ENCODE measurements at places on chromosomes 16 and 17.
A peak's percentile ranks its signal among the peaks of the same experiment; 100 is the strongest.

DNA sequence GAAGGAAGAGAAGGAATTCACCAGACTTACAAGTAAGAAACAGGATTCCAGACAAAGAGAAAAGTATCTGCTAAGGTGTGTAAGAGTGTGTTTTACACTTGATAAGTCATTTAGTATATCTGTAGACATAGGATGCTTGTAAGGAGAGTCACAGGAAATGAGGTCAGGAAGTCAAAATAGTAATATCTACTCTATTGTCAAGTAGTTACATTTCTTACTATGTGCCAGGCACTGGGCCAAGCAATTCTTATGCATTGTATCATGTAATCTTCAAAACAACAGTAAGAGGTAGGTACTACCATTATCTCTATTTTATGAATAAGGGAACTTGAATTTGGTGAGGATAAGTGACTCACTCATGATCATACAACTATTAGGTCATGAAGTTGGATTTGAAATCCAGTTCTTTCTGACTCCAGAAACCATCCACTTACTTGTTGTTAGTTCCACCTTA lies 129.1 kb downstream of the SNX11 start:
- DNase-seq = no peak

GRCh38 chr17:75237100-75238014 lies 24.0 kb downstream of the GGA3 start:
- DNase-seq = no peak

DNA sequence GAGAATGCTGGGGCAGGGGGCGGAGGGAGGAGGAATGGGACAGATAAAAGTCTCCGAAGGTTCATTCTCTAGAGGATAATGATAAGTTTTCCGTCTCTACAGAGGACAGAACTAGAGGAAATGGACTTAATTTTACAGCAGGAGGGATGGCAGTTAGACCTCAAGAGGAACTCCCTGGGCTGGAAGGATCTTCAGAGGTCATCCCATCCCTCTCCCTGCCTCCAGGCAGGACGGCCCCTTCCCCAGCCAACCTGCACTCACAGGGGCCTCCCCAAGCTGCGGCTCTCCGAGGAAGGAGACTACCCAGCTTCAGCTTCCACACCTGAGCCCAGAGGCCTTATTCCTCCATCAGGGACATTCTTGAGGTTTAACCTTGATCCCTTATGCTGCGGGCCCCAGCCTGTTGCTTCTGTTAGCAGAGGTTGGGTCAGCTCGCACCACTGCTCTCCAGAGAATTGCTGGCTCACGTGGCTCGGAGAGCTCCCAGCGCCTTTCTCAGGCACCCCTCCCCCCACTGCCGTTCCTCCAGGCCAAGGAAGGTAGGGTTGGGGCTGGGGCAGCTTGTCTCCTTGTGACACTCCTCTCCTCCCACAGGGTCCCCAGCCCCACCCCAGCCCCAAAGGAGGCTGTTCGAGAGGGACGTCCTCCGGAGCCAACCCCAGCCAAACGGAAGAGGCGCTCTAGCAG lies 8.5 kb downstream of the ELOB start:
- DNase-seq = no peak

GRCh38 chr17:75181608-75182318 lies 996 bp downstream of the SUMO2 start:
- no peak for DNase-seq

GRCh38 chr17:2361010-2361760 lies 23.9 kb downstream of the SGSM2 start:
- no peak for DNase-seq

DNA sequence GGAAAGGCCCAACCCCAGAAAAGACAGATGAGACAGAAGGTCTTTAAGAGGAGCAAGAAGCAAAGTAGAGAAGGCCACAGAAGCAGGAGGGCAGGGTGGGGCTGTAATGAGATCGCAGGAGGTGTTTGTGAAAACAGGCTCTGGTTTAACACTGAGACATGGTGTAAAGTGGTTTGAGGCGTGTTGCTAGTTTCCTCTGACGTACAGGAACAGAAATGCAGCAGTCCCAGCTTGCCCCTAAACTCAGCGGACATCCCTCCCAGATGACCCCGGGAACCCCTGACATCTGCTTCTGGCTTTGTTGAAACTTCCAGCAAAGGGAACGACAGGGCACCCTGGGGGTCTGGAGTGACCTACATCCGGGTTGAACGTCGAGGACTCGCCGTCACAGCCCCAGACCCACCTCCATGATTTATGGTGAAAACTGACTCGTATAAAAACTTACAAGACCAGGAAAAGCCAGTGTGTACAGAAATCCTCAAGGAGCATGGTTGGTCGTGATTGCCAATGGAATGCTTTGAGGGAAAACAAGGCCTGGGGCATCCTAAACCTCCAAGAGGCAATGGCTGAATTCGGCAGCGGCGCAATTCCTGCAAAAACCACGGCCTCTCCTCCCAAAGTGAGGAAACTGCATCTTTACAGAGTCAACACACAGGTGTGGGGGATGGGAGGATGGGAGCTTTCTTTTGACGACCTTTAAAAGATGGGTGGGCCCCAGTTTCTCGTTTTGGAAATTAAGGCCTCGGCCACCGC lies 25.8 kb downstream of the LITAF start:
- no peak for DNase-seq

GRCh38 chr17:66975614-66976378 lies 11.3 kb downstream of the CACNG4 start:
- DNase-seq = no peak

DNA sequence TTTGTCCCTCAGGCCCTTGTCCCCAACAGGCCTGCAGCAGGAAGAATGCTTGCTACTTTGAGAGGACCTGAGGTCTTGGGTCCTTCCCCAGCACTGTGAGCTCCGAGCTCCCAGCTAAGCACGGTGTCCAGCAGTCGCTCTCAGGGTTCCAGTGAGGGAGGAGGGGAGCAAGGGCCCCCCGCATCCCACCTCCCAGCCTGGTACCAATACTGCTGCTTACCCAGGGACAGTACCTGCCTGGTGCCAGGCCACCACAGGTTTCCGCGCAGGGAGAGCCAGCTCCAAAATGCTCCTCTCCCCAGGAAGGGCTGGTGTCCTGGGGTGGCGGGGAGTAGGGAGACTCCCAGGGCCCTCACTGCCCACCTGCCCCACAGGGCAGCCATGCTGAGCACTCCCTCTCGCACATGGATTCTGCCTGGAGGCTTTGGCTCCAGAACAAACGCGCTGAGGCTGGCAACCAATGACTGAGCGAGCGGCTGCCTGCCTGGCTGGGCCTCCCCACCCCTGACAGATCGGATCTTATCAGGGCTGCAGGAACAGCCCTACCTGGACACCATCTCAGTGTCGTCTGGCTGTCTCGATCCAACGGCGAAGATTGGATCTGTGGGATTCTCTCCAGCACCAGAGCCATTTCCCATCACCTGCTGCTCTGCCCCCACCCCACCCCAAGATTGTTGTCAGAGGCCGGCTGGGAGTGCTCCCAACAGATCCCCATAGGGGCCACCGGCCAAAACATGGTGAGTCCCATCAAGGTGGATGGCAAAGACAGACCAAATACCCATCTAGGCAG lies 2.4 kb downstream of the DOK4 start:
- peak; percentile 41 for DNase-seq

- no peak for DNase-seq
Measured at GRCh38 chr17:37067555-37068111, 118.9 kb downstream of the AATF start.

DNA sequence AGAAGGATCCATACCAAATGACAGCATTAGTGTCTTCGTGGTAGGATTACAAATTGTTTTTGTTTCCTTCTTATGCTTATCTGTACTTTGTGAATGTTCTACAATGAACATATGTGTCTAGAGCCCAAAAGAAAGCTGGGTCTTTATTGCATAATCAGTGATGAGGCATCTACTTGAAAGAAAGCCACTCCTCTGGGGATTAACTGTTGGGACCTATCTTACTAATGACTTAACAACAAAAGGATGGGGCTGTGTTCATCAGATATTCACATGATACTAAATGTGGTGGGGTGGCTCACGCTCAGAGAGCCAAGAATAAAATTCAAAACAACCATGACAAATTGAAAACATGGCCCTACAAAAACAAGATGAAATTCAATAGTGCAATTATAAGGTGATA lies 160.2 kb downstream of the RGS9 start:
- DNase-seq = no peak

DNA sequence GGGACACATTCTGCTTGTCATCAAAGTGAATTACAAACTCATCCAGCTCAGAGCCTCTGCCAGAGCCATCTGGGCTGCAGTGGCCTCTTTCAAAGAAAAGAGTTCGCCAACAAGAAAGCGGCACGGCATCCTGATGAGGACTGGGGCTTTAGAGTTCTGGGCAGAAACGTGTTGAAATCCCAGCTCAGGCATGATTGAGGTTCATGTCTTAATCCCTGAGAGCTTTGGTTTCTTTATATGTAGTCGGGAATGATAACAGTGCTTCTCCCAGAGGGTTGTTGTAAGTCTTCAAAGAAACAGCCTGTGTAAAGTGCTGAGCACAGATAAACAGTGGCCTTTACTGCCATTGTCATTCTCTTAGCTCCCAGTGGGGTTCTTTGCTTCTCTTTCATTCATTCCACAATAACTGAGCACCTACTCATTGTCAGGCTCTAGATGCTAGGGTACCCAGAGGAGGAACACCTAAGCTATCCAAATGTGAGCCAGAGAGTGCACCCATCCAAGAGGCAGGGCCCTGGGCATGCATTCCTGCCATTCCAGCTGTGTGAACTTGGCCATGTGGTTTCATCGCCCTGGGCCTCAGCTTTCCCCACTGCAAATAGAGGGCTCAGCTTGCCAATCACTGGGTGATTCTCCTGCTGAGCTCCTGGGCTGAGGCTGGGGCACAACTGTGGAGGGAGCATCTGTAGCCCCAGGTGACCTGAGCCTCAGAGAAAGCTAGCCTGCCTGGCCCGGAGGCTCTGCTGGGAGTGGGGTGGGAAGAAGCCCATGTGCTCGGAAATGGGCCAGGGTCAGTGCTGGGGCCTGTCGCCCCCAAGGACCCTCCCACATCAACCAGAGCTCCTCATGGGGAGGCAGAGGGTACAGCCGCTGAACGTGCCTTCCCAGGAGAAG lies 38.3 kb upstream of the CRHR1 start:
- no peak for DNase-seq

- DNase-seq = no peak
Measured at GRCh38 chr16:70512456-70512855, 10.9 kb downstream of the COG4 start.

DNA sequence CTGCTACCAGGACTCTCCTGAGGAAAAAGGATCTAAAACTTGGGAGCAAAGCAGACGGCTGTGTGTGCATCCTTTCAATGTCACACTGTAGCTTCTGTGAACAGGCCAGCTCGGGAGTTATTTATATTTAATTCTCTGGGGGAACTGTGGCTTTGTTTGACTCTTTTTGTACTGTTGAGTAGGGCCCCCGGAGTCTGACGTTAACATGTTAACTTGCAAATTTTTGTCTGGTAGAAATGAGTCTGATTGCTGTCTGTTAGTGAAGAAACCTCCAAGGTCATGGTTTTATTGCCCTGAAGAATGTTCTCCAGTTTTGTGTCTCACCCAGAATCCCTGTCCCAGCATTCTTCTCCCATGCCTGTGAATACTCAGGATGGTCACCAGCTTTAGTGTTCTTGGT lies 14.2 kb upstream of the KCNG4 start:
- DNase-seq = no peak

GRCh38 chr16:69563605-69564580 lies 1.9 kb upstream of the NFAT5 start:
- DNase-seq = no peak

DNA sequence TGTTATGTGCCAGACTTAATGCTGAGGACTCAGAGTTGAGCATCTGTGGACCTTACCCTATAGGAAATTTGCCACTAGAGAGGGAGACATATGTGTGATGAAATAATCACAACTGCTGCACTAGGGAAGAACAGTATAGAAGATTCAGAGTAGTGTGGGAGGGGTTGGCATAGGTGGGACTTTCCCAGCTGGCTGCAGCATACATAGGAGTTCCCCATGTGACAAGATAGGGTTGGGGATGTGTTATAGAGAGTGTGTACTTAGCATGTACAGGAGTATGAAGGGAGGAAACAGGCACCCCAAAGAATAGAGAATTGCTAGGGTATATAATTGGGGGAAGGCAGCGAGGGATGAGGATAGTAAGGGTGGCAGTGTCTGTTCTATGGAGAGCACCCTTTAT lies 2.9 kb downstream of the NUP93 start:
- no peak for DNase-seq

- peak; percentile 73 for DNase-seq
Measured at GRCh38 chr16:57899771-57900661, 70.9 kb downstream of the CNGB1 start.

DNA sequence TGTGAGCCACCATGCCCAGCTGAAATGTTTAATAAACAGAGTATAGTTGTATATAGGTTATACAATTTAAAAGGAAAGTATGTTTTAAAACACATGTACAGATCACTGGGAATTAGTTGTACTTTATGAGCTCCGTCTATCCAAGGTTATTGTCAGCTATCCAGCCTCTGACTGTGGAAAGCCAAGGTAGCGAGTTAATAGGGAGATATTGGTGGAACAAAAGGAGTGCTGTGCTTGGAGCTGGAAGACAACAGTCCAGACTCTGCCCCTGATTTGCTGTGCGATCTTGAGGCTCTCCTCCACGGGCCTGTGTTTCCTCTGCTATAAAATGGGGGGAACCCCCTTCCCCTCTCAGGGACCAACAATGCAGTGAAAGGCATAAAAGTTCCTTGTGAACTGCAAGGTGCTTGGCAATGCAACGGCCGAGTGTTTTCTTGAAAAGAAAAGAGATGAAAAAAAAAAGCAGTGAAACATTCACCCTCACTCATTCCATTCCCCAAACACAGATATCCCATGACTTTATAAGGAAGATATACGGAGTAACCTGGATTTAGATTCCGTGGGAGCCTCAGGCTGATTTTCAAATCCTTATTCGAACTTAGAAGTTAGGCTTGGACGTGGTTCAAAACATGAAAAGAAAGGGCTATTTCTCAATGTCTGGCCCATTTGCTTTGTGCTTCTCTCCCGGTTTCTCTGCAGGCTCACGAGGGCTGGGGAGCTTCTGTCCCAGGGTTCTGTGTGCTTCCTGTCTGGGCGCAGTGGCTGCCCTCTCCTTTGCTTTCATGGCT lies 34.1 kb downstream of the CUEDC1 start:
- no peak for DNase-seq

DNA sequence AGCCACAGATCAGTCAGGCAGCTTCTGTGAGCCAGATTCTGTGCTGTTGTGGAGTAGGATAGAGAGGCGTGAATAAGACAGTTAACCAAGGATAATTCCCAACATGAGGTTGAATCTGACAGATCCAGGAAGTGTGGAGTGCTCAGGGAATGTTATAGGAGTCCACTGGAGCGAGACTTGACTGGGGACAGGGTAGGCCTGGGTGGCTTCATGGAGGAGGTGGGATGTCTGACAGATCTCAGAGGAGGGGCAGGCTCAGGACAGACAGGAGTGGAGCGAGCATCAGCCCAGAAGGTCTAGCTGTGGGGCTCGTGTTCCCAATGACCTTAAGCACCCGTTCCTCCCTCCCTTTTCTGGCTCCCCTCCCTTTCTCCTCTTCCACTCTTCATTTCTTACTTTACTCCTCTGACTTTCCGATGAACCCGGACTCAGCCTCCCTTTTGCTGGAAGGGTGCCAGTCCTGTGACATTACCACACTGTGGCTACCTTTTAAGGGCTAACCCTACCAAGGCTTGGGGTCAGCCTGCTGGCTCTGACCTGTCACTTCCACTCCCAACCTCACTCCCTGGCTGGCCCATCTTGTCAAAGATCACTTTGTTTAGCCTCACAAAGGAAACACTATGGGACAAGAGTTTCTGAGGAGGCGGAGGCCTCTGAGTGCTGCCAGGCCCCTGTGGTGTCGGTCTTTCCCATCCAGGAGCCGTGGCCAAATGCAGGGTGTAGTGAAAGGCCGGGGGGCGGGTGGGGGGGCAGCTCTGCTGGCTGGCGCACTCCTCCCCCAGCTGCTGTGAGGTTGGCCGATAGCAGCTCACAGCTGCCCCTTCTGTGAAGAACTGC lies 28.5 kb upstream of the EFCAB13 start:
- DNase-seq = peak; percentile 30

Measured in dorsolateral prefrontal cortex (tissue), 122 donors.